Left ventricle myocardium superior (tissue), 1 donor: ENCODE measurements at places on chromosomes 2 and 18.

- DNase-seq = peak; percentile 22
Observed at GRCh38 chr2:240346753-240347372, 88.6 kb upstream of the GPC1 start.

- DNase-seq = no peak
Observed at GRCh38 chr2:177147093-177147694, 65.4 kb upstream of the HNRNPA3 start.

DNA sequence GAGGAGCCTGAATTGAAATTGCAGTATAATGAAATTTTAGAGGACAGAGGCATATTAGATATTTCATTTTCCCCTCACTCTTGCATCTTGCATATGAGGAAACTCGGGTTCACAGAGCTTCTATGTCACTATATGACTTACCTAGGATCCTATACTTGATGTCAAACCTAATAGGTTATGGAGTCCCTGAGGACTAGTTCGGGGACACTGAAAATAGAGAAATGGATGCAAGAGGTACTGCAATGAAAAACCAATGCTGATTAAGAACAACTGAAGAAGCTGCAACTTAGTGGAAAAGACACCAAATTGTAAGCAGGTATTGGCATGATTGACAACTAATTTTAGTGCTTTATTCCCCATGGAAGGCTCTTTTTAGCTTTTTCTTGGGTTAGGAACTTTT lies 210.1 kb downstream of the IKZF2 start:
- no peak for DNase-seq

DNA sequence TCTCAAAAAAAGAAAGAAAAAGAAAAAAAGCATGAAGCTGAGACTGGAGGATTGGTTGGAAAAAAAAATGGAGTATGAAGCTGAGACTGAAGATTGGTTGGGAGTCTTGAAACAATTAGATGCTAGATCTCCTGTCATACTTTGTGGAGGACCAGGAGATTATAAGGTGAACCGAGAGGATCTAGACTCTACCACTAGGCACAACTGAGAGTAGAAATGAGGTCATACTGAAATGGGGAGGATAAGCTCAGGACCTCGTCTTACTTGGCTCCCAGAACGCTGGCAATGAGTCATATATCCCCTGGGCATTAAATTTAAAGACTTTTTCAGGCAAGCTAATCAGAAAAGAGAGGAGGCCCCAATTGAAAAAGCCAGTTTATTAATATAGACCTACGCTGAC lies 3.3 kb upstream of the ORC2 start:
- no peak for DNase-seq

DNA sequence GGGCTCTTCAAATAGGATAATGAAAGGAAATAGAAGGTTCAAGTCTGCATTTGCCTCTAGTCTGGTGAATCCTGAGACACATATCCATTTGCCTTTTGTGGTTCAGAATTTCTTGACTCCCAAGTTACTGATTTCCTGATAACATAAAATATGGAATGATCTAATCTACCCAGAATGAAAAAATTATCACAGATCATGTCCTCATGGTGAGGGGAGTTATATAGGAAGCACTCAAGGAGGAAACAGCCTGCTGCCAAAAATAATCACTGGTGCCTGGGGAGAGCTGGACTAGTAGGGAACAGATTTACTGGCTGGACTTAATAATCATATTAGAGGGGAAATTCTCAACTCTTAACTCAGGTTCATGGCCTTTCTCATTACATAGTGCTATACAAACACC lies 95.5 kb upstream of the STK17B start:
- DNase-seq = no peak

GRCh38 chr2:42829671-42830440 lies 37.5 kb upstream of the HAAO start:
- no peak for DNase-seq

DNA sequence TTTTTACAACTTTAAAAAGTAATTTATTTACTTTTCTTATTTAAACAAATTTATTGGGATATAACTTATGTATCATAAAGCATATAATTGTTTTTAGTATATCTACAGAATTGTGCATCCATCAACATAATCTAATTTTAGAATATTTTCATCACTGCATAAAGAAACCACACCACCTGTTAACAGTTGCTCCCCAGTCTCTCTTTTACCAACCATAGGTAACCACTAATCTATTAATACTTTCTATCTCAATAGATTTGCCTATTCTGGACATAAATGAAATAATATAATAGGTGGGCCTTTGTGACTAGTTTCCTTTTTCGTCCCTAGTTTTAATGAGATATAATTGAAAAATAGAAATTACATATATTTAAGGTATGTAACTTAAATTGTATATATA lies 90.6 kb downstream of the ADAM23 start:
- no peak for DNase-seq

GRCh38 chr2:100205174-100205573 lies 62.8 kb upstream of the AFF3 start:
- no peak for DNase-seq

- DNase-seq = no peak
Observed at GRCh38 chr18:48791636-48792105, 159.1 kb downstream of the SMAD7 start.

- DNase-seq = no peak
Observed at GRCh38 chr2:75458201-75458600, 102.5 kb downstream of the EVA1A start.

DNA sequence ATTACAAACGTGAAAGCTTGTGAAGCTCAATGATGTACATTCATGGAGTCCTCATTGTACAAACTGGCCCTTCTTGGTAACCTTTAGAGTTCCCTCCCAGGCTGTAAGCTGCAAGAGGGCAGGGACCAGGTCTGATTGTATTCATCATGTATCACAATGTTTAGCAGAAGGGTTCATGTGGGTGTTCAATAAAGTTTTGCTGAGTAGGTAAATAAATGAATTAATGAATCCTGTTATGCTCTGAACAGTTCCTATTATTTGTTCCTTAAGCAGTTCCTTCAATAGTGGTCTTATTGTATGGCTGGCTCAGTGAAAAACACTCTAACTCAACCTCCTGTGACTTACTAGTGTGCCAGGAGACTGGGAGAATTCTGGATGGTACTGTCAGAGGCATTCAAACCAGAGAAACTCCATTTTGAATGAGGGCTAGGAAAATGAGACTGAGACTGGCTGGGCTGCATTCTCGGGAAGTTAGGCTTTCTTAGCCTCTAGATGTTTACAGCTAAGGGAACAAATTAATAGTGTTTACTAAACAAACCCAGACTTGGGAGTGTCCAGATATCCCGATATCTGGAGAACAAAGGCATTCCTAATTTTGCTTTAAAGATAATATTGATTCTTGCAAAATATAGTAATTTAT lies 1.8 kb upstream of the ACVR1 start:
- no peak for DNase-seq

GRCh38 chr2:144240656-144241339 lies 279.1 kb downstream of the ZEB2 start:
- DNase-seq = no peak

GRCh38 chr2:240250985-240251847 lies 110.8 kb upstream of the OTOS start:
- DNase-seq = peak; percentile 93

DNA sequence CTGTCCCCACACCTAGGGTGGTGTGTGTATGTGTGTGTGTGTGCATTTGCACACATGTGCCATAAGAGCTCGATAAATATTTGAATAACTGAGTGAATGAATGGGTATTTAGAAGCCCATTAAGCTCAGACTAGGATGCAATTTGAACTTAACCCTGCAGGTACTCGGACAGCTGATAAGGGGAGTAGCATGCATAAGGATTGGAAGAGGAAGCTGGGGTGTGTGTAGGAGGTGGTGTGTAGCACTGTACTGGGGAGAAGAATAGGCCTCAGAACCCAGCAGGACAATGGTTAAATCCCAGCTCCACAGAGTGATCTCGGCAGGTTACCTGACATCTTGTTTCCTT lies 1.8 kb upstream of the KCNF1 start:
- DNase-seq = no peak

DNA sequence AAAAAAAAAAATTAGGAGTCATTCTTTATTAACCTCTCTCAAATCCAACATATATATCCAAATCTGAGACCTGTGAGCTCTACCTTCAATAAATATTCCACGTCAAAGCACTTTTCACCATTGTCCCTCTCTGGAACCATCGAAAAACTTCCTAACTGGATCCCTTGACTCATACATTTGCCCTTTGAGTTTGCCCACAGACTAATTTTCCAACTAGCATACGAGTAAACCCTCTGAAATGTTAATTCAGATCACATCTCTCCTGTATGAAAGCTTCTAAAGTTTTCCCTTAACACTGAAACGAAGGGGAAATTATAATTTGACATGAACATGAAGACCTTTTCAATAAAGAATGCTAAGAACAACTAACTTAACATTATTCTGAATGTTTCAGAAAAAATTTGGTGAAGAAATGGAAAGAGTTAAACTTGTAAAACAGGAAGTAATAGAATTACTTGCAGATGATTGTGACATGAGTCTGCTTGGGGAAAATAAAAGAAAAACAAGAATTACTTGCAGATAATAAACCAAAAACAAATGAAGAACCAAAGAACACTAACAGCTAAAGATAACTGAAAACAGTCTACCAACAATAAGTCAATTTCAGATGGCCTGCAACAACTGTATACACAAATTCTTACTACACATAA lies 110.6 kb downstream of the C2orf74 start:
- no peak for DNase-seq

DNA sequence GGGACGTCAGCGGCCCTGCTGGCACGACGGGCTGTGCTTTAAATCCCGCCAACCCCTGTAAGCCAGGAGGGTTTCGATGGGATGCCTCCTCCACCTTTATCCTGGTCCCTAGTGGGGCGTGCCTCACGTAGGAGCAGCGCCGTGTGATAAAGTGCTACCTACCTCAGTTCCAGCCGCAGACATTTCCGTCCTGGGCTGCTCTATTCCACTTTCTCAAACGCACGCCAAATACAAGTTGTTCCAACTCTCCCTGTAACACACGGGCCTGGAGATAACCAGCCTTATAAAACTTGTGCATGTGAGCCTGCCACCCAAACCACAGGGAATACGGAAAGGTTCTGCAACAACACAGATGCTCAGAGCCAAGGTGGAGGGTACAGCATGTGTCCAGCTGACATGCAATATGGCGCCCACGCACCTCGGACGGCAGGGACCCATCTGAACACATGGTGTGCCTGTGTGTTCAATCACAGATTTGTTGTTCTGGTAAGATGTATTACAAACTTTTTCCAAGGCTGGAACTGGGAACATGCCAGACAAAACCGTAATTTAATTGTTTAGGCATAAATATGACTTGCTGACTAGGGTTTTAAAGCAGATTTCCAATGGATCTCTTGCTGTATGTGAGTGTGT lies 47.7 kb downstream of the ZNF516 start:
- DNase-seq = no peak

DNA sequence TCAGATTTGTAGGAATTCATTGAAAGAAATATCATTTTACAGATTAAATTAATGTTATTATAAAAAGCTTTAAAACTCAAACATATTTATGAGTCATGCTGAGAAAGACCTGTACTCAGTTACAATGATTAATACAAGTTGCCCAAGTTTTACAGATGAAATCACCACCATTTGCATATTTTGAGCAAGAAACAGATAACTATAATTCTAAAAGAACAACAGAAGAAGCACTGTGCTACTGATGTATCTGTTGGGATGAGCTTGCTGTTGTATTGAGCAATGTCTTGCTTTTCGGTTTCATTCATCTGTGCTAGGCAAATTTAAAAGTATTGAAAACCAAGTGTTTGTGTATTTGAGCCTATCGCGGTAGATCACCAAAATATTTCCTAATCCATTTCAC lies 1589.1 kb upstream of the ZEB2 start:
- DNase-seq = no peak

DNA sequence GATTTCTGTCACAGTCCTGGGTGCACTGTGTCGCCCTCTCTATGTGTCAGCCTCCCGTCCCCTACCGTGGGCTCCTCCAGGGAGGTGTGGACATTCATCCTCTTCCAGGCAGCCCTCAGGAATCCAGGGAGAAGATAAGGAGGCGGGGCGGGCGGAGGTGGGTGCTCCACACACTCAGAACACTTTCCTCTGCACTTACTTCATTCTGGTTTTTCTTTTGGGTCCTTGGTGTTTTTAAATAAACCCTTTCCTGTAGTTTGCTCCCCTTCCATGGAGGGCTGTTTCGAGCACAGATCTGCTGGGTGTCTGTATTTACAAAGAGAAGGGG lies 183.9 kb downstream of the FAM210A start:
- no peak for DNase-seq

DNA sequence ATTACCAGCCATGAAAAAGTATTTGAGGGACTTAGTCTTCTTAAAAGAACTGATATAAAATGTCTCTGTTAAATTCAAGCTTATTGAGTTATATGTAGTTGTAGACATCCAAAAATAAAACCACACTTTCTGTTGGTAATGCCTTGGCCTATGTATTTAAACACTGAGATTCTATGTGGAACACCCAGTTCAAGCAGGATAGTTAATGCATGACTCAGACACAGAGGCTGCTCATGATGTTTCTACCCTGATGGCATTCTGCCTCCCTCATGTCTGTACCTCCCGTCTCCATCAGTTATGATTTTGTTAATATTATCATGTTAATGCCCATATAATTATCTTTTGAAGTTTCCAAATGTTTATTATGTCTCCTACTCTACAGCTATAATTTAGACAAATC lies 164.5 kb downstream of the XIRP2 start:
- DNase-seq = no peak

- DNase-seq = no peak
Observed at GRCh38 chr2:225100269-225100668, 58.0 kb upstream of the DOCK10 start.

- DNase-seq = no peak
Observed at GRCh38 chr18:58325494-58325893, 281.5 kb downstream of the NEDD4L start.

GRCh38 chr2:137705296-137705695 lies 259.0 kb upstream of the HNMT start:
- DNase-seq = no peak

GRCh38 chr2:108226564-108226963 lies 13.2 kb upstream of the SULT1C3 start:
- DNase-seq = no peak

- no peak for DNase-seq
Observed at GRCh38 chr2:196987298-196987648, 60.8 kb upstream of the PGAP1 start.

GRCh38 chr2:213149949-213150314 lies 1.5 kb downstream of the IKZF2 start:
- DNase-seq = no peak

DNA sequence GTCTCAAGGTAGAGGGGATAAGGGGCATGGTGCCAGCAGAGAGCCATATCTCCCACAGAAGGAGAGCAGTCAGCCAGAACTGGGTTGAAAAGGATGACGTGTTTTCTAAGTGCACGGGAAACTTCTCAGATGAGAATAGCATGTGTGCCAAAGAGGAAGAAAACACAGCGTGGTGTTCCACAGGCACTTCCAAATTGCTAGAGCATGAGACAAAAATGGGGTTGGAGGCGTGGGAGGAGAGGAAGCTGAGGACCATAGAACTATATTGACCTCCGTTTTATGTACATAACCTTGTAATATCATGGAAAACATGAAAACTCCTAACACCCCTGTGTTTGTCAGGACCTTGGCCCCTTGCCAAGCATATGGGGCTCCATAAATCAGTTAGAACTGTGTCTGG lies 682.7 kb upstream of the RAB6C start:
- no peak for DNase-seq
